Fibroblast of skin of left biceps (primary cell): ENCODE measurements at places on chromosomes 12 and 14.

DNA sequence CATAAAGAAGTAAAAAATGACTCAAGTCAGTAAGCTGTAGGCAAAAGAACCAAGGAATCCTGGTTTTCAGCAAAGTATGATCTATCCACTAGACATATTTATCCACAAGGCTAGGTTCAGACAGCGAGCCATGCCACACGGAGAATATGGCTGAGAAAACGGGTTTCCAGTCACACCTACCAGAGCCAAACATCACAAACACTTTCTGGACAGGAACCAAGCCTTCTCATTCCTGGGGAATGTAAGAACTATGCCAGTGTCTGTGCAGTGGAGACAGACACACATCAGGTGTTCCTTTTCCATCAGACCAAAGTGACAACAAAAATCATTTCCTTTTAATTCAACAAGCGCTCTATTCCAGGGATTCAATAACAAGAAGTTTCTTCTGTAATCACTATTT, 41.1 kb downstream of the AREL1 start:
- peak; percentile 19 for DNase-seq

- DNase-seq, result no peak
These were observed 18.9 kb upstream of the FIGNL2 start for GRCh38 chr12:51867371-51867770.

DNA sequence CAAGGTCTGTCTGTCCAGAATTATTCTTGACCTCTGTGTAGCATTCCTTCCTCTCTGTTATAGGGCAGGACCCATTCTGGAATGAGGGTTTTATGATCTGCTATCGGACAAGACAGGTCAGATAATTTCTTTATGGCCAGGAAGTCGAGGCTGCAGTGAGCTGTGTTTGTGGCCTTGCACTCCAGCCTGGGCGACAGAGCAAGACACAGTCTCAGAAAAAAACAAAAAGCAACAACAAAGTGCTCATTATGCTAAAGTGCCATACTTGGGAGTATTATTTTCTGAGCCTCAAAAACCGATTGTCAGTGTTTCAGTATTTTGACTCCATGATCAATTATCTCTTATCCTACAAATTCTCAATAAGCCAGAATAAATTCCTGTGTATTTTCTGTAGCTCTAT, 4.1 kb downstream of the CIPC start:
- DNase-seq, result no peak

GRCh38 chr14:69880893-69881292, 1.7 kb downstream of the SMOC1 start:
- DNase-seq, result no peak

DNA sequence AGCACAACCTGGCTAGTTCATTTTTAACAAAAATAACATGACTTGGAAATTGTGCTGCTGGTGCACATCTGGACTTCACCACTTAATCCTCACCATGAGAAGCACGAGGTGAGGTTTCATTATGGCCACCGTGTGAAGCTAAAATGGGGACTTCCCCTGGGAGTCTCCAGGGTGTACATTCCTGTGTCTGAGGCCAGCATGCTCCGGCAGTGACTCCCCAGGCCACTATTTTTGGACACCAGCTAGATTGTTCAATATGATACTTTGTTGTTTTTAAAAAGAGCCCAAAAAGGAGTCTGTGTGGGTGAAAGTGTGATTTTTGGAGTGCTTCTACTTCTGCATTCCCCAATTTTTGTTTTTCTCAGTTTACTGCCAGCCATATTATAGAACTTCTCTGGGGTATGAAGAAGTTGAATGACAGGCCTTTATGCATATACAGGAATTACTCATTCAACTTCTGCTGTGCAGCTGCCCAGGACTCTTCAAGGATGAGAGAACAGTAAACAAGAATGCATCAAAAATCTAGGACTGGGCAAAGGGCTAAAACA, 16.9 kb upstream of the AICDA start:
- no peak for DNase-seq

GRCh38 chr12:5715021-5715420, 230.0 kb downstream of the ANO2 start:
- no peak for DNase-seq

GRCh38 chr12:58882826-58883225, 37.5 kb downstream of the LRIG3 start:
- DNase-seq, result no peak

- no peak for DNase-seq
These were observed 69.3 kb upstream of the SCN8A start for GRCh38 chr12:51521554-51522276.

DNA sequence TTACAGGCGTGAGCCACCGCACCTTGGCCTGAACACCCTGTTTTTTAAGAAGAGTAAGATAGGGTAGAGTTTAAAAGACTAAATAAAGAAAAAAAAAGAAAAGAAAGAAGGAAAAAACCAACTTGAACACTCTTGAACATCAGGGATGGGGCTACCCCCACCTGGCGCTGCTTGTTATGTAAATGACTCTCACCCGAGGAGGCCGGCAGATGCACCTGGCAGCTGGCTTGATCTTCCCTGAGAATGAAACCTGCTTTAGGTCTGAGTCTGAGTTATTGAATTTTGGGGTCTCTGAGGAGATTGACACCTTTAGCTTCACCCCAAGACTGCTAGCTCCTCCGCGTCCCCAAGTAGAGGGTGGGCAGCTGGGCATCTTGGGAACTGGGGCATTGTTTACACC, 15.5 kb upstream of the MEG3 start:
- no peak for DNase-seq

- no peak for DNase-seq
These were observed 100.5 kb upstream of the SSTR1 start for GRCh38 chr14:38107216-38107631.

DNA sequence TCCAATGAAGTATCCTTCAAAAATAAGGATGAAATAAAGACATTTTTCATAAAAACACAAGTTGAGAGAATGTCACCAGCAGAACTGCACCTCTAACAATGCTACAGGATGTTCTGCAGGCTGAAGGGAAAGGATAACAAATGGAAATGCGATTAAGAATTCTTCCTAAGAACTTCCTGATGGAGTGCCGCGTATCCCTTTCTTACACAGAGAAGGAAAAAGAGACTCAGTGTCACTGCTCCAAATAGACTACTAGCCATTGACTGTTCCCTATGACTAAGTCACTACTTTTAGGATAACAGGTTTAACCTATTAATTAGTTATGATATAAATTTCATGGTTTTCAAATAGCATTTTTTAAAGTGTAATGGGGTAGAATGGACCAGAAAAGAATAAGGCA, 3.2 kb downstream of the ANO2 start:
- DNase-seq, result no peak

- DNase-seq, result no peak
These were observed 1.4 kb downstream of the SLC25A29 start for GRCh38 chr14:100304825-100305323.
